Activated CD4-positive, alpha-beta T cell treated with anti-CD3 and anti-CD28 coated beads for 36 hours (primary cell): ENCODE measurements at places on chromosomes 2 and 18. TPM values are rescaled to one million over a fixed set of nuclear protein-coding genes. Genes with fewer than 3 reads are reported as not detected.

DNA sequence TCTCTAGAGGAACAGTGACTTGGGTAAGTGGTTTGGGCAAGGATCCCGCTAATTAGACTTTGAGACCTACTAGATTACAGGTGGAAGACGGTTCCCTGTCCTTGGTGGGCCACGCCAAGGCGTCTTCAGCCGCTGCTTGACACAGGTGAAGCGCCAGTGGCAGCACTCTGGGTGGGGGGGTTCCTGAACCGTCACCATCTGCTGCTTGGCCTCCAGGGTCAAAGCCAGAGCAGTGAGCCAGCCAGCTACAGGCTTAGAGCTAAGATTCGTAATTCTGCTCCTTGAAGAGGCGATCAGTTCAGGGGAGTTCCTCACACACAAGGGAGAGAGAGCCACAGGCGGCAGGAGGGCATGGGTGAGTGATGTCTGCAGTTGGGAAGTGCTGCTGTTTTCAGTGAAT lies 39.4 kb upstream of the RBM44 start:
- DNase-seq = no peak

DNA sequence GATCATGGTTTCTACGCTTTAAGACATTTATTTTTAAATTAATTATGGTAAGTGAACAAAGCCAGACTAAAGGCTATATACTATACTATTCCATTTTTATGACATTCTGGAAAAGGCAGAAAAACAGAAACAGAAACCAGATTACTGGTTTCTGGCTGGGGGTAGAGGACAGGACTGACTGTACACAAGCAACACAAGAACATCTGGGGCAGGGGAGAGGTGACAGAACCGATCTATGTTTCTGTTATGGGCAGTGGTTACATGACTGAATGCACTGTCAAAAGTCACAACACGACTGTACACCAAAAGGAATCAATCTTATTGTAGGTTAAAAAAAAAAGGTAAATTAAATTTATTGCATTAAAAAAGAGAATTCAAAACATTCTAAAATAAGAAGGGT lies 64.7 kb downstream of the PTPN2 start:
- DNase-seq = peak; percentile 29

DNA sequence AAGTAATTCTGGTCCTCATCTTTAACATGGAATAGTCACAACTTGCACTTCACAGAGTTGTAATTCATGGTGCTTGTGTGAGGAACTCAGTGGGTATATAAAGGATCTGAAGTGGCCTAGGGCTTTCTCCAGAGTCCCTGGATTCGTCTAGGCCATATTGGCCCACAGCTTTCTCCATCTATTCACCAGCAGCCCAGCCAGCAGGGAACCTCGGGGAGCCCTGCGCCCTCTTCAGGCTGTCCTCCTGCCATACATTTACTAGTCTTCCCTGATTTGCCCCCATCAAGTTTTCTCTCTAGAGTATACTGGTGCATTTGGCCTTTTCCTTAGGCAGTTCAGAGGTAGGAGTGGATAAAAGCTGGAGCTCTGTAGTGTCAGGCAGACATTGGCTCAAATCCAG lies 278.3 kb downstream of the MYCN start:
- DNase-seq = peak; percentile 39

DNA sequence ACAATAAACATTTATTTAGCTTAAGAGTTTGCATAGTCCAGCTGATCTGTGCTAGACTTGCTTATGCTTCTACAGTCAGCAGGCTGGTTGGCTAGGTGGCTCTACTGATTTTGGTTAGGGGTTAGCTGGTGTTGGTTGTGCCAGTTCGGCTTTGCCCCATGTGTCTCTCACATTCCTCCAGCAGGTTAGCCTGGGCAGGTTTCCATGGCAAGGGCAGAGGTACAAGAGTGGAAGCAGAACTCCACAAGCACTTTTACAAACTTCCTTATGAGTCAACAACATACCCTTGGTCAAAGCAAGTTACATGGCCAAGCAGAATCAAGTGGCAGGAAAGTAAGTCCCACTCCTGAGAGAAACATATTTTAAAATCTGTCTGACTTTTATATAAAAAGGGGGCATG lies 82.3 kb downstream of the SS18 start:
- no peak for DNase-seq

DNA sequence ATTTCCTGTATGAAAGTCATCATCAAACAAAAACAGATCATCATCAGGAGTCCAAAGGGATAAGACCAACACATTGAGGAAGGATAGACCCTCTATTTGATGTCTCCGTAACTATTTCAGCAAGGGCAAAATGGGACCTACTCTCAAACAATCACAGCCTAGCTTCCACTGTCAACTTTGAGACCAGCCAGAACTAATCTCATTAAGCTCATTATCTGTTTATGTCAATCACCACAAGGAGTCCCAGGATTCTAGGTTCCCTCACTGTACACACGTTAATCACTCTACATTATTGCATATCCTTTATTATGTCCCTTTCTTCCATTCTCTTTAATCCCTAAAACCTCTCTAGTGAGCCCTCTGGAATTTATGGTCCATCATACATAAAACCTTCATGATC lies 370.3 kb upstream of the LINC00305 start:
- DNase-seq = no peak

GRCh38 chr2:29834624-29835023 lies 86.8 kb downstream of the ALK start:
- DNase-seq = no peak

DNA sequence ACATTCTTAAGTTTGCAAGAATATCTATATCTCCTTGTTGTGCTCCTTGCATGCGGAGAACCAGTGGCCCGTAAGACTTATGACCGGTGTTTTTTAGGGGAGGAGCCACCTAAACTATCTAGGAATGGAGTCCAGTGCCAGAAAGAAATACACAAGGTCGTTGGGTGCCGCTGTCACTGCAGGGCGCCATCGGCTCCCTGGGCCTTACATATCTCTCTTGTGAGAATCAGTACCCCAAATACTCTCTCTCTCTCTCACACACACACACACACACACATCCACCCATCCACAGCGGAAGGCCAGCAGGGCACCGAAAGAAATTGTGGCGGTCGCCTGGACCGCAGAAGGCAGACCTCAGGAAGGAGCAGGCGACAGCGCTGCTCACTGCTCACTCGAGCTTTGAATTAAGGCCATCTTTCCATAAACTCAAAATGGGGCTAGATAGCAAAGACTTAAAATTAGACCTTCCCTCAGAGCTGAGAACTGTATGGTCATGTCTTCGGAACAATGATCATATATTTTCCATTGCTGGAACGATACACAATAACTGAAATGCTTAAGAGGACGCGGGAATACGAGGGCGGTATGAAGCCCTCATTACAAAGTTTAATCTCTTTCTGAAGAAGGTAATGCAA lies 10.4 kb downstream of the NR4A2 start:
- DNase-seq = peak; percentile 41

GRCh38 chr2:214985619-214986018 lies 152.8 kb downstream of the ABCA12 start:
- no peak for DNase-seq

- DNase-seq = no peak
Measured at GRCh38 chr2:192604295-192604694, 409.6 kb upstream of the TMEFF2 start.

DNA sequence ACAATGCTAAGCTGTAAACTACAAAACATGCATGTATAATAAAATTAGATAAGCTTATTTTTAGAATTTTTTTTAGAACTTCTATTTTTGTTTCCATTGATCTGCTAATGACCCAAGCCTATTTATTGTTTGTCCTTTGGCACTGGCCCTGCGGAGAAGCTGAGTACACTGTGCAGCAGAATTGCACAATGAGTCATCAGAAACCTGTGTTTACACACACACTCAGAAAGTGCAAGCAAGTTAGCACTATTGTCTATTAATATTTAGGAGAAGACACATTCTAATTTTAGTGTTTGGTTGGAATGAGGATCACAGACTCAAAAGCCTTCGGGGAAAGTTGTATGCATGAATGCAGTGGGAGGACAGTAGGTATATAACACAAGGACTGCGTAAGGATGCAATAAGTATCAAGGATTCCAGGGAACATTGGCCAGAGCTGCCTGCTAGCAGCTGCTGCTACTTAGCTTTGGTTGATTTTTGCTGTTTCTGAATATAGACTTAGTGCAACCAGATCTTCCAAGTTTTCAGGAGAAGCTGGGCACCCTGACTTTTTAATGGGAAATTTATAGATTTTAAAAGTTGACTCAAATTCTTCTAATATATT lies 128.2 kb downstream of the KCNH7 start:
- no peak for DNase-seq

GRCh38 chr2:226733189-226733858 lies 66.3 kb downstream of the IRS1 start:
- DNase-seq = peak; percentile 16

HOXD9 gene
- not detected for total RNA-seq

SAG gene
- total RNA-seq = not detected
